ENCODE measurements at places on chromosomes 16 and 17. TPM values are rescaled to one million over a fixed set of nuclear protein-coding genes. Genes with fewer than 3 reads are reported as not detected.

- DNase-seq: no peak
Measured at GRCh38 chr17:33038740-33039139, 47.1 kb downstream of the SPACA3 start.

- no peak for DNase-seq
Measured at GRCh38 chr17:68835071-68835470, 120.1 kb downstream of the ABCA8 start.

- DNase-seq: peak; percentile 52
Measured at GRCh38 chr16:58114827-58115825, 14.1 kb downstream of the CFAP20 start.

DNA sequence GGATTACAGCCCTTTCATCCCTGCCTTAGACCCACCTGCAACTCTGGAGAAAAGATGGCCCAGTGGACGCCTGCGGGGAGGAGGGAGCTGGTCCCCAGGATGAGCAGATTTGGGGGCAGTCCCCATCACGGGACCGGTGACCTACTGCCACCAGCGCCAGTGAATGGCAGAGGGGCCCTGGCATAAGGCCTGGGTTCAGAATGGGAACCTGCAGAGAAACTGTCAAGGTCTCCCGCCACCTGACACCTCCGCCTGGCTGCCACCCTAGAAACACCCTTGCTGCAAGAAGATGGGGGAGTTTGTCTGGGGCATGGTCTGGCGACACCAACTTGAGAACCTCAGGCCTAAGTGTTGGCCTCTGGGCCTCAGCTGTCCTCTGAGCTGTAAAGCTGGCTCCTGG is 335.7 kb downstream of the SEC14L1 start:
- DNase-seq: no peak

DNA sequence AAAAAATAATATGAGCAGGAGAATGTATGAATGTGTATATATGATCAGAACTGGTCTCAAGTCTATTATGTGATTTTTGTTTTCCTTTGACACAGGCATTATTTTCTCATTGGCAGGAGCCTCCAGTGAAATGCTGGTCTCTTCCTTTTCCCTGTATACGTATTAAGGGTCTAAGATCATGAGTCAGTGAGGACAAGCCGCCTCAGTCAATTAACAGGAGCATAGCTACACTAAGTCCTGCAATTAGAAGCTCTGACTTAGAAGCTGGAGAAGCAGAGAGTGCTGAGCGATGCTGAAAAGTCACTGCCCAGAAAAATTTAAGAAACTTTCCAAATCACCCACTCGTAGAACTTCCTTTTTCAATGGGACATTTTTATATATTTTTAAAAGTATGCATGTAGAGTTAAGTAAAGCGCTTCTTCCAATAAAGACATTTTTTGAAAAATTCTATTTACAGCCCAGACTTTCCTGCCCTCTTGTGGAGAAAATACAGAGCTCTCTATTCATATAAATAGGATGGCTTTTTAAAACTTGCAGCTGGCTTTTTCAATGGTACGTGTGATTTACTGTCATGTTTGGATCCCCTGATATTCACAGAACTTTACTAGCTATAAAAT is 70.2 kb upstream of the PSMD7 start:
- DNase-seq: no peak

GRCh38 chr16:65274566-65274965 is 152.7 kb upstream of the CDH11 start:
- no peak for DNase-seq

- peak; percentile 82 for DNase-seq
Measured at GRCh38 chr17:859061-859823, 77.1 kb downstream of the MRM3 start.

GRCh38 chr16:12111223-12111622 is 134.7 kb downstream of the SNX29 start:
- no peak for DNase-seq

DNA sequence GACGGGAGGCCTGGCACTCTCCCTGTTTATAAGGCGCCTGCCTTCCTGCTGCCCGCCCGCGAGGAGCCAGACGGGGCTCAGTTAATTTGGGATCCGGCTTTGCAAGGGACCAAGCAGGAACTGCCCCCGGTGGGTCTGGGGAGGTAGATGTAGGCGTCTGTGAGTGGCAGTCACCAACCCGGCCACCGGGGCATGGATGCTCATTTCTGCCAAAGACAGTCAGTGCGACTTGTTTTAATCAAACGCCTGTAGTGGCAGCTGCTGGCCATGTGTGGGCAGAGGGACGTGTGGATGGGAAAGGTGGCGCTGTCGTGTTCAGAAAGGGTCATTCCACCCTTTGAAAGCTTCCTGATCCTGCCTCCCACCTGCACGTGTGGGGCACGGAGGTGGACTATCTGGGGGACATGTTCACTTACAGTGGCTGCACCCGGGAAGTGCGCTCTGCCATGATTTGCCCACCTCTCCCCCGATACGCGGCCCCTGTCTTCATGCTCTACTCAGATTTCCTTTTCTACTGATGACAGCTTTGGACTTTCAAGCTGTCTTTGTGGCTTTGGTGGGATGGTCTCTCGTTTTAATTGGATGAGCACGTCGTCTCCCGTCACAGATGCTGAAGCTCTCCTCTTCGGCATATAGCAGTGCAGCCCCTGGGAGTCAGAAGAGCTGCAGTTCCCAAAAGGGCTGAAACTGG is 60.3 kb upstream of the CIBAR2 start:
- DNase-seq: no peak

GRCh38 chr16:84579936-84580335 is 37.9 kb downstream of the COTL1 start:
- DNase-seq: no peak

GRCh38 chr16:84594725-84595038 is 23.2 kb downstream of the COTL1 start:
- no peak for DNase-seq

DNA sequence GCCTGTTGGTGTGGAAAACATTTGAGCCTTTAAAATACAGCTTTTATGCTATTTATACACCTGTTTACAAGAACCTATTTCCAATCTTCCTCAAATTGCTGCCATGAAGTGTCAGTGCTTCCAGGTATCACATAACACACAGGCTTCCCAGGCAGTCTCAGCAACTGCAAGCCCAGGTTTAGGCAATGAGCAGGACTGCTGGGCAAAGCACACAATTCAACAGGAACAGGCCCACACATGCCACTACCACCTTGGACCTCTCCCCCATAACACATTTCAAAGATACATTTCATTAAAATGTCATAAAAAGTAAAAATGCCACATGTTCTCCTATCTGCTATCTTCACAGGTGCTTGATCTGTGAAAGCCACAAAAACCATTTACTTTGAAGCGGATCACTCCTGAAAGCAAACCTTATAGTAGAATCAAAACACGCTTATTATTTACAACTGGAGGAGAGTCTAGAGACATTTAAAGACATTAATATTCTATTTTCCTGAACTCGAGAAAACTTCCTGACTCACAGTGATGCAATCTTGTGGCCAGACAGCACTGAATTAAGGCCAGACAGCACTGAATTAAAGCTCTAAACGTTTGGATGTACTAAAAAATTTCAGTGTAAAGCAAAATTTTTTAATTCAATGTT is 31.5 kb downstream of the ANKFY1 start:
- DNase-seq: no peak

DNA sequence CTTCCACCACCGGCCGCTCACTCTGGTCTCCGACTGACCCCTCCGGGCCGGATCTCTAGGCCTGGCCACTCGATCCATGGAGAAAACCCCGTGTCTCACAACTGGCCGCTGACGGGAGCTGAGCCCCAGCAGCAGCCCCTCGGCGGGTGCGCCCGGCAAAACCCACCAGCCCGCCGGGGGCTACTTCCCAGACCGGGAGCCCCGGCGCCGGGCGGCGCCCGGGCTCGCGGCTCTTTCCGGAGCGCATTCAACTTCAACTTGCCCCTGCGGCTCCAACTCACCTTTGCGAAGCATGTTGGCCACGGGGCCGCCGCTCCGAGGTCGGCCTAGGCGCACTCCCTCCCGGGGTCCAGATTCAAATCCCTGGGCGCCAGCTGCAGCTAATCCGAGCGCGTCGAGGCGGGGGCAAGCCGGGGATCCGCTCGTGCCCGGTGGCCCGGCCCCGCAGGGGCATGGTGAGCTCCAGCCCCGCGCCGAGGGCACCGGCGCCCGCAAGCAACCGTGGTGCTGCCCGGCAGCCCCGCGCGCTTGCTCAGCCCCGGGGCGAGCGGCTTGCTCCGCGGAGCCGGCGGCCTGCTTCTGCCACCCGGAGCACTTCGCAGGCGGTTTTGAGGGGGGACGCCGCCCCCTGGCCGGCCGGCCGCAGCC is 438 bp downstream of the RTN4RL1 start:
- DNase-seq: no peak

DNA sequence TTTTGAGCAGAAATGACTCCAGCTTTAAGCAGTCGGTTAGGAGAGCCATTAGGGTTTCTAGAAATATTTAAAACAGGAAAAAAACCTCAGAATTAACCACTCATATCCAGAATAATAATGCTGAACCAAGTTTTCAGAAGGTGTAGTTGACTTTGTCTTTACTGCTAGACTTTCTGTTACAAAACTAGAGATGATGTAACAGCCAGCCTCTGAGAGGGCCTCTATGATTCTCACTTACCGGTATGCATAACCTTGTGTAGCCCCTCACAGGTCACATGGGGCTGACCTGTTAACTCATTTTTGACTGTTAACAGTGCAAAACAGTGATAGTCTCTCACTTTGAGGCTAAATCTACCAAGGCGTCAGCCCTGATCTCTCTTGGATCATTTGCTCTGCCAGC is 74.3 kb downstream of the TEX14 start:
- DNase-seq: no peak

GRCh38 chr16:58155839-58156238 is 26.7 kb upstream of the CFAP20 start:
- DNase-seq: no peak

DNA sequence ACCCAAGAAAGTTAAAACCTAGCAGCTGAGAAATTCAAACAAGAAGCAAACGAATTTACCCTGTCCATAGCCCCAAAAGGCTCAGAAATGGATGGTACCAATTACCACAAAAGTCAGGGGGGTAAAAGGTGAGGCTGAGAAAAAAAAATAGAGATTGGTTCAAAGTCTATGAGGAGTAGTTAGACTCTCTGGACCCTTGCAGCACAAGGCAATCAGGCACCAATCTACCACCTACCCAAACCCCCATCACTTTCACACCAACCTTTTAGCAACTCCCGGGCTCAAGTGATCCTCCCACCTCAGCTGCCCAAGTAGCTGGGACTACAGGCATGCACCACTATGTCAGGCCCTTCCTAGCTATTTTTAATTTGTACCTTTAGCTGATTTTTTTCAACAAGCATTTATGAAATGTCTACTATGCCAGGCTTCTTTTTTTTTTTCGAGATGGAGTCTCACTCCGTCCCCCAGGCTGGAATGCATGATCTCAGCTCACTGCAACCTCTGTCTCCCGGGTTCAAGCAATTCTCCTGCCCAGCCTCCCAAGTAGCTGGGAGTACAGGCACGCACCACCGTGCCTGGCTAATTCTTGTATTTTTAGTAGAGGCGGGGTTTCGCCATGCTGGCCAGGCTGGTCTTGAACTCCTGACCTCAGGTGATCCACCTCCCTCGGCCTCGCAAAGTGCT is 40.8 kb downstream of the USP32 start:
- DNase-seq: no peak

- no peak for DNase-seq
Measured at GRCh38 chr16:8676737-8677375, 2.4 kb downstream of the ABAT start.

DNA sequence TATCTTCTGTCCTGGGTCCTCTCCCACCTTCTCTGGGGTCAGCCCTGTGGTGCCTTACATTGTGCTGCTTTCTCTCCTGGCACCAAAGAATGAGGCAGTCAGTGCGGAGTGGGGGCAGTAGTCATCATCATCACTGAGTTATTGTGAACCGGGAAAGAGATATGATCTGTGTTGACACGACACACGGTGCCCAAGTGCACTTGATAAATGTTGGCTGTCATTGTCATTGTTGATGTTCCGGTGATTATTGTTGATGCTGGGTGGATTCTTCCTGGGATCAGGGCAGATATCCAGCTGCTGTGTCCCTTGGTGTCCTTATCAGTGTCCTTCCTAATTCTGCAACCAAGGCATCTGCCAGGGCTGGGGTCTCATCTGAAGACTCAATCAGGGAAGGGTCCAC is 121.7 kb downstream of the ABCC6 start:
- DNase-seq: no peak

DNA sequence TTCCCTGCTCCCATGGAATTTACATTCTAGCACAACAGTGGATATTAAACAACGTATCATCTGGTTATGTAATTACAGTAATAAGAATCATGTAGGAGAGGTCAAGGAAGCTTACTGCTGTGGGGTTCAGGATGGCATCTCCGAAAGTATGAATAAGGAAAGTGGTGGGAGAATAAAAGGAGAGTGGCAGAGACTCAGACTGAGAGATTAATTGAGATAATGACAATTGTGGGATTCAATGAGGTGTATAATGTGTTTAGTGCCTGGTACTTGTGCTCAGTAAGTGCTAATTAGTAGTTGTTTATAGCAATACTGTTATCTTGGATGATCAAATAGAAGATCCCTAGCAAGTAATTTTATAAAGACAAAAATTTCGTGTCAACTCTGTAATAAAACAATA is 45.3 kb downstream of the NF1 start:
- no peak for DNase-seq

- DNase-seq: peak; percentile 9
Measured at GRCh38 chr17:39306509-39307212, 80.9 kb upstream of the STAC2 start.

GRCh38 chr17:48620461-48621139 is 5.5 kb upstream of the HOXB8 start:
- DNase-seq: no peak

- DNase-seq: peak; percentile 91
Measured at GRCh38 chr17:14575471-14575953, 274.6 kb downstream of the HS3ST3B1 start.

- DNase-seq: no peak
Measured at GRCh38 chr17:3316836-3317235, 18.7 kb upstream of the OR3A1 start.

Gene CCR7
- 1.6 TPM for total RNA-seq

Gene CBX2
- 2.6 TPM for total RNA-seq

Gene IL17C
- total RNA-seq: not detected

Gene CCT6B
- 0.58 TPM for total RNA-seq

Gene GNG13
- total RNA-seq: not detected

Gene TMEM220
- total RNA-seq: 6.9 TPM

Gene EIF3C
- total RNA-seq: 354 TPM

Gene DNAH9
- total RNA-seq: 0.38 TPM
